ENCODE measurements at places on chromosomes 13 and 19. TPM values are rescaled to one million over a fixed set of nuclear protein-coding genes. Genes with fewer than 3 reads are reported as not detected.
A peak's percentile ranks its signal among the peaks of the same experiment; 100 is the strongest.

FXYD3 gene
- not detected for total RNA-seq

AP1M2 gene
- 9.9 TPM for total RNA-seq

TNFSF9 gene
- total RNA-seq = 18.2 TPM

ZSCAN4 gene
- total RNA-seq = not detected

ZNF66 gene
- total RNA-seq = 0.84 TPM

SERTM1 gene
- not detected for total RNA-seq

GRCh38 chr13:77698201-77699058 lies 943 bp downstream of the SLAIN1 start:
- no peaks in the 10 kb centered on the region for H3K36me3 ChIP-seq
- no peak for DNase-seq
- peaks cover 38% of the 10 kb centered on the region for H3K27me3 ChIP-seq
- H3K27ac ChIP-seq = no peak overlapping the region
- H3K4me3 ChIP-seq = no peak overlapping the region
- H3K4me1 ChIP-seq = peaks cover 8% of the 10 kb centered on the region

DNA sequence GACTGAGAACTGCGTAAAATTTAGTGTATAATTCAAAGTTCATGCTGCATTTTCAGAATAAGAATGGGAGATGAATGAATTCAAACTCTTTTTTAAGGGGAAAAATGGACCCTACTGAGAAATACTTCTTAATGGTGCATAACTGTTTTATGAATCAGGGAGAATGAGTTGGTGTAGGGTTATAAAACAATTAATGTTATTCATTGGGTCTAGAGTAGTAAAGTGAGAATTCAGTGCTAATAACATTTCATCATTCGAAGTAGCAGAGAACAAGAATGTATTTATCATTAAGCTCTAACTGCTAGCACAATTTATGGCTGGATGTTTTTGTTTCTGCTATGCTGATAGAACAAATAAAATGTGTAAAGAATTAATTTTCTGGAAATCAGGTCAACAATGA lies 310.2 kb downstream of the SLITRK5 start:
- H3K36me3 ChIP-seq = no peaks in the 10 kb centered on the region
- H3K4me1 ChIP-seq = no peaks in the 10 kb centered on the region
- H3K27ac ChIP-seq = no peak overlapping the region

- H3K27me3 ChIP-seq = no peaks in the 10 kb centered on the region
- H3K27ac ChIP-seq = no peak overlapping the region
- H3K36me3 ChIP-seq = no peaks in the 10 kb centered on the region
- no peaks in the 10 kb centered on the region for H3K4me1 ChIP-seq
Measured at GRCh38 chr13:29105779-29106178, 285.6 kb downstream of the MTUS2 start.

GRCh38 chr19:47093841-47094240 lies 19.7 kb downstream of the ZC3H4 start:
- DNase-seq = no peak
- H3K4me3 ChIP-seq = no peak overlapping the region
- no peaks in the 10 kb centered on the region for H3K27me3 ChIP-seq

- peak overlapping the region; percentile 39 for H3K27ac ChIP-seq
- no peak overlapping the region for H3K4me3 ChIP-seq
- no peaks in the 10 kb centered on the region for H3K27me3 ChIP-seq
- no peaks in the 10 kb centered on the region for H3K36me3 ChIP-seq
- peak; percentile 64 for DNase-seq
Measured at GRCh38 chr13:34462843-34463242, 479.2 kb upstream of the NBEA start.

DNA sequence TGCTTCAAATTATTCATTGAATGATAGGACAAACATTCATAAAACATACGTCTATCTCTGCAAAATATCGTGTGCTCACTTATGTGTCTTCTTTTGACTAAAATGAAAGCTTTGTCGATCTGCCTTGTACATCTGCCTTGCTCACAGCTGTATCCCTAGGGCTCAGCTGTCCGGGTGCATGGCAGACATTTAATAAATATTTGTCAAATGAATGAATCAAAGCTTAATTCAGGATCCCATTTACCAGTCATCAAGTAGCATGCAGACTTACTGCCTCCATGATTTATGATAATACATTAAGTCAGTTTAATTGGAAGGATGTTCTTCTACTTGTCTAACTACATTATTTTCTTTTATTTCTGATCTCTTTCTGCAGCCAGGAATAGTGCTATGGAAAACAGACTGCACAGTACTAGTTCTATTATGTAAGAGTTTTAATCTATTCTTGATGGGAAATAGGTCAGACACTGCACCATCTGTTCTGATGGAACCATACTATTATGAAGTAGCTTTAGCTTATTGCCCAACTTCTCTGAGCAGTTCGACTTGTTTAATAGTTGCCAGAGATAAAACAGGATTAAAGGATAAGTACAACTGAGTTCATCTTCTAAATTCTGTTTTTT lies 13.2 kb downstream of the SLC46A3 start:
- H3K36me3 ChIP-seq = peaks cover 8% of the 10 kb centered on the region
- peaks cover 7% of the 10 kb centered on the region for H3K4me1 ChIP-seq
- no peak overlapping the region for H3K4me3 ChIP-seq
- no peak overlapping the region for H3K27ac ChIP-seq
- no peak for DNase-seq
- H3K27me3 ChIP-seq = no peaks in the 10 kb centered on the region

- H3K4me1 ChIP-seq = peaks cover 16% of the 10 kb centered on the region
- H3K36me3 ChIP-seq = no peaks in the 10 kb centered on the region
- peak overlapping the region; percentile 61 for H3K27ac ChIP-seq
- DNase-seq = no peak
Measured at GRCh38 chr19:42121036-42121621, 11.1 kb downstream of the POU2F2 start.

GRCh38 chr19:48779636-48780035 lies 24.3 kb downstream of the FGF21 start:
- H3K4me3 ChIP-seq = no peak overlapping the region
- no peak overlapping the region for H3K27ac ChIP-seq
- DNase-seq = no peak
- peaks cover 10% of the 10 kb centered on the region for H3K4me1 ChIP-seq
- H3K36me3 ChIP-seq = no peaks in the 10 kb centered on the region

GRCh38 chr13:71021825-71022422 lies 845.1 kb downstream of the DACH1 start:
- no peaks in the 10 kb centered on the region for H3K4me1 ChIP-seq
- no peaks in the 10 kb centered on the region for H3K27me3 ChIP-seq
- no peak overlapping the region for H3K4me3 ChIP-seq
- DNase-seq = no peak

- H3K27me3 ChIP-seq = no peaks in the 10 kb centered on the region
- no peak for DNase-seq
- H3K4me3 ChIP-seq = no peak overlapping the region
- H3K27ac ChIP-seq = no peak overlapping the region
- no peaks in the 10 kb centered on the region for H3K36me3 ChIP-seq
- peaks cover 8% of the 10 kb centered on the region for H3K4me1 ChIP-seq
Measured at GRCh38 chr13:48949566-48950500, 25.9 kb upstream of the FNDC3A start.

GRCh38 chr19:35285095-35285449 lies 2.7 kb downstream of the HAMP start:
- H3K36me3 ChIP-seq = no peaks in the 10 kb centered on the region
- no peaks in the 10 kb centered on the region for H3K27me3 ChIP-seq
- H3K27ac ChIP-seq = no peak overlapping the region
- H3K4me1 ChIP-seq = no peaks in the 10 kb centered on the region
- no peak for DNase-seq

GRCh38 chr13:72186730-72187422 lies 319.9 kb upstream of the DACH1 start:
- no peaks in the 10 kb centered on the region for H3K36me3 ChIP-seq
- H3K27ac ChIP-seq = no peak overlapping the region
- DNase-seq = no peak
- H3K4me3 ChIP-seq = no peak overlapping the region
- H3K27me3 ChIP-seq = no peaks in the 10 kb centered on the region

DNA sequence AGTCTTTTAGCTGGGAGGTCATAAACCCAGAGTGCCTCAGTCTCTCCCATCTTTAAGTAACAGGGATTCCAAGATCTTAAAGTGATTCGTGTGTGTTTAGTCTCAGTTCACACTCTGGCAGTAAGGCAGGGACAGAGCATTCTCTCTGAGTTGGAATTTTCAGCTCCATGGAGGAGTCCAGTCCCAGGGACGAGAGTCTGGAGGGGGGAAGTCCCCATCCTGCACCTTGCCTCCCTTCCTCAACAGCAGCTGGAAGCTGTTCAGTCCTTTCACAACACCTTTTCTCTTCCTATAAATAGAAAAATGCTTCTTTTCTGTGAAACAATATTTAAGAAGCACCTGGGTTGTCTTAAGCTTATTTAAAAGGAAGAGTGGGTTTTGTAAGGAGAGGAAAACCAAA lies 82.0 kb downstream of the KLF5 start:
- no peaks in the 10 kb centered on the region for H3K27me3 ChIP-seq
- DNase-seq = no peak
- no peak overlapping the region for H3K27ac ChIP-seq
- no peaks in the 10 kb centered on the region for H3K36me3 ChIP-seq
- H3K4me1 ChIP-seq = no peaks in the 10 kb centered on the region

- H3K36me3 ChIP-seq = no peaks in the 10 kb centered on the region
- no peak overlapping the region for H3K4me3 ChIP-seq
- H3K27ac ChIP-seq = no peak overlapping the region
- no peaks in the 10 kb centered on the region for H3K27me3 ChIP-seq
- H3K4me1 ChIP-seq = peaks cover 5% of the 10 kb centered on the region
- no peak for DNase-seq
Measured at GRCh38 chr13:43545317-43545874, 241.4 kb downstream of the ENOX1 start.

DNA sequence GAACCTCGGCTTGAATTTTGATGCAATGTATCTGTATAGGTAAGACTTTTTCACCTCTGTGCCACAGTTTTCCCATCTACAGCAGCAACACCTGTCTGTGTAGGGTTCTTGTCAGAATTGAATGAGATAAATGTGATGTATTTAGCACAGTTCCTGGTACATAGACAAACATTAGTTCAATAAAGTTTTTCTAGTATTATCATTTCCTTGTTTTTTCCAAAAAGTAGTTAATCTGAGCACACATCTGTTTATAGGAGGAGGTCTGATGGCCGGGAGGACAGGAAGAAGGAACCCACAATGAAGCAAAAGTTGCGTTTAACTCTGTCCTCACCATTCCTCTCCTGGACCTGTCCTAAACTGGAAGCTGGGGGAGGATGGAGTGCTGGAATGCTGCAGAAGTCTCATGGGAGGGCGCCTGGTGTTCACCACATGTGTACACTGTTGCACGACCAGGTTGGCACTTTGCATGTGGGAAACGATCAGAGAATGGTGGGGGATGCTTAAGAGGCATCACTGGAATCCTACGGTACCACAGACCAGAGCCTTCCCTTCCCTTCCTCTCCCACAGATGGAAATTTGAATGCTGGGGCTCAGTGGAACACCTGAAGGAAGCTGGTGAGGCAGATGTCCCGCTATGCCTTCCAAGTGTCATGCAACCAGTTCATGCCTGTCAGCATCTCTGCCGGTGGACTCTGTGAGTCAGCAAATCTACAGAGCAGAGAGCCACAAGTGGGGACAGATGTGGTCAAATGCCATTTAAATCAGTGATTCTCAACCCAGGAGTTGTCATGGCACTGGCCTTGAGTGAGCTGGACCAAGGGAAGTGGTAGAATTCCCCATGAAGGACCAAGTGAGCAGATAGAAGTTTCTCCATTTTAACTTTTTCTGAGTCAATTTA lies 315.6 kb downstream of the DLEU7 start:
- H3K4me1 ChIP-seq = peaks cover 18% of the 10 kb centered on the region

Data from SJSA1 (cell line).